ENCODE measurements at places on chromosomes 7 and 10.

DNA sequence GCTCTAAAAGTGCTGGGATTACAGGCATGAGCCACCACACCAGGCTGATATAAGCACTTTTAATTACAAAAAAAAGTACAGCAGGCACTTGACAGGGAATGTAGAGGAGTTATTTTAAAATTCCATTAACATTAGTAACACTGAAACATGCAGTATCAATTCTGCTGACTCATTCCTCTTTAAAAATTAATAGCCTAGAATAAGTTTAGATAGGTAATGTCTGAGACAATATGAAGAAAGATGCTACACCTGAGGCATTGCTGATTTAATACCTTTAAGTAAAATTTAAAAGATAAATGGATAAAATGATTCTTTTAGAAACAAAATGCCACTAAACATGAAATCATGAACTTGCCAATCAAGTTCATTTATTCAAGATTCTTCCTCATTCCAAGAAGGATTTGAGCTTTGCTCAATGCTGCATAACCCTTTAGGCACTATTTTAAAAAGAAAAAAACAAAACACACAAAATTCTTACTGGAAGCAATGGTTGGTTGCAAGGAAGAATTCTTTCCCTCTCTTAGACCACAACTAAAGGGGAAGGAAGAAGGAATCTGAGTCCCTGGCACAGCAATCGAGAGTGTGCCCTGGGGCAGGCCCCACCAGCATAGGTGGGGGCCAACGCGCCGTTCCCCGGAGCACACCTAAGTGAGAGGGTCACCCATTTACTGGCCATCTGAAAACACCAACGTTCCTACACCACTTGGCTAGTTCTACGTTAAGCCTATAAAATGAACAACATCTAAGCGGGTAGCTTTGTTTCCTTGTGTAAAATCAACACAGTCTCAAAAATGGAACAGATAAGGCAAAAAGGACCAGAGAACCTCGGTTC is 26.6 kb downstream of the ESYT2 start:
- peak; percentile 83 for ATAC-seq

DNA sequence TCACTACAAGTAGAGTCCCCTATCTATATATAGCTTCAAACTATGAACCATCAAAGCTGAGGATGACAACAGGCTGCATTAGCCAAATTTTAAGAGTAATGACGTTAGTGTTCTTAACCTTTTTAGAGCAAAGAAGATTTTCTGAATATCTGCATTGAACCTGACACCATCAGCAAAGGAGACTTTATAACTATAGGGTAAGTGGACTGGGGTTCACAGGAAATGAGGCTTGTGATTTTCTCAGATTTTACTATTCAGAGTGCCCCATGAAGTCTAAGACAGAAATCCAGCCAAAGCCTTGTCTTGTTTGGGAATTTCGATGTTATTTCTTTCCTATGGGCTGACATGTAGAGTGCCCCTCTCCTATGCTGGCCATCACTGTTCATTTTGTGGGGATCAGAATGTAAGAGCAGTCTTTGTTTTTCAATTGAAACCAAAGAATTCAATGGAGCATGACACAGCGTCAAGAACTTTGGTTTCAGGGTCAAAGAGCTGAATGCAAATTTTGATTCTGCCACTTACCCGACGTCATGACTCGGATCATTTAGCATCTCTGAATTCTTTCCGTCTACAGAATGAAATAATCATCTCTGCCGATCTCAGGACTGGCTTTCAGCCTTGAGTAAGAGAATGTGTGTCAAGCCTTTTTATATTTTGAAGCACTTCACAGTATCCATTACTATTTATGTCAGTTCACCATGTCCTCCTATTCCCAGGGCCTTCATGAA is 52.7 kb downstream of the DENND11 start:
- ATAC-seq: no peak

- peak; percentile 76 for ATAC-seq
These were observed 12.3 kb upstream of the MYPN start for GRCh38 chr10:68096913-68097516.

- no peak for ATAC-seq
These were observed 20.3 kb downstream of the ASB13 start for GRCh38 chr10:5645944-5646617.

GRCh38 chr10:92714152-92714845 is 24.5 kb downstream of the HHEX start:
- no peak for ATAC-seq

GRCh38 chr10:24716295-24716694 is 7.4 kb downstream of the ARHGAP21 start:
- ATAC-seq: no peak

GRCh38 chr7:74051193-74051592 is 23.2 kb downstream of the ELN start:
- ATAC-seq: no peak

- ATAC-seq: no peak
These were observed 46.2 kb downstream of the ZNF277 start for GRCh38 chr7:112252691-112253090.

GRCh38 chr7:95454438-95455045 is 19.7 kb upstream of the PON2 start:
- no peak for ATAC-seq

- ATAC-seq: no peak
These were observed 2.5 kb upstream of the RHBDD2 start for GRCh38 chr7:75876126-75876881.

DNA sequence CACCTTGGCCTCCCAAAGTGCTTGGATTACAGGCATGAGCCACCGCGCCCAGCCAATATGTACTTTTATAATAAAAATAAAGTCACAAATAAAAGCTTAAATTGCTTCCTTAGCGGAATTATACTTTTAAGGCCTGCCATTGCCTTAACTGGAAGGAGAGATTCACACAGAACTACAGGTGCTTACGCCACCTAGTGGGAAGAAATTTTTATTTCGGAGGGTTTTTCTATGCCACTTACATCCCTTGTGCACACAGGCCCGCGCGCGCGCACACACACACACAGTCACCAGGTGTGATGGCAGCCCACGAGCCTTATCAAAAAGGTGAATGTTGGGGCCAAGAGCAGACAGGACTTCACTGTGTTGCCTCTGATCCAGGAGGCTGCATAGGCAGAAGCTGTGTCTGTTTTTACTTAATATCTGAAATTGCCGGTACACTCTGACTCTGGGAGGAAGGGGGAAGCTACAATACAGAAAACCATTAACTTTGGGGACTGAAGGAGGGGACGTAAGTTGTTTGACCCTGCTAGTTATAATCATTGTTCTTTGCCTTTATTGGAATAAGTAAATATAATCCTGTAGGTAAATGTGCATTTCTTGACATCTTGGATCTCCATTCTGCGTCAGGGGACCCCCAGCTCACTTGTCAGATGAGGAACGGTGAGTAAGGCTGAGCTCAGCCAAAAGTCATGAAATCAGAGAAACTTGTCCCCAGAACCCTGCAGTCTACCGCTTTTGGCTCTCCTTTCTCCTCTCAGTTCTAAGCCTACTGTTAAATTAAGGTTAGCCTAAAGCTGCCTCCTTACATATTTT is 87.1 kb downstream of the SLC16A9 start:
- peak; percentile 39 for ATAC-seq

- ATAC-seq: peak; percentile 52
These were observed 34.4 kb upstream of the GRID1 start for GRCh38 chr10:86400705-86401587.

GRCh38 chr10:97363071-97363470 is 28.5 kb upstream of the FRAT2 start:
- no peak for ATAC-seq

- peak; percentile 90 for ATAC-seq
These were observed 112.1 kb downstream of the VPS41 start for GRCh38 chr7:38796626-38797501.

DNA sequence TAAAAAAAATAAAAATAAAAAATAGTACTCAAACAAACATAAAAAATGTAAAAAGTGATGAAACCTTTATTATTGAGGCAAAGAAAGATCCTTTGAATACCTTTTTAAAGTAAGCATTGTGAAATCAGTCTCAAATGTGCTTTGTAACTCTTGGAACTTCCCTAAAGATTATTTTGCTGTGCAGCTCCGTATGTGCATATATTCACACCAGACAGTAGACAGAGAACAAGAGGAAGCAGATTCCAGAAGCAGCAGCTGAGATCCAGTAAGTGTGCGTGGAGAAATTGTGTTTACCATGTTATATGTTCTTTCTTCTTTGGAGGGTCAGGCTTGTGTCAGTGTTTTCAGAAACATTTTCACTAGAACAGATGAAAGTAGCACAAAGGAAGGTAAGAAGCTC is 324.9 kb downstream of the AGMO start:
- no peak for ATAC-seq

DNA sequence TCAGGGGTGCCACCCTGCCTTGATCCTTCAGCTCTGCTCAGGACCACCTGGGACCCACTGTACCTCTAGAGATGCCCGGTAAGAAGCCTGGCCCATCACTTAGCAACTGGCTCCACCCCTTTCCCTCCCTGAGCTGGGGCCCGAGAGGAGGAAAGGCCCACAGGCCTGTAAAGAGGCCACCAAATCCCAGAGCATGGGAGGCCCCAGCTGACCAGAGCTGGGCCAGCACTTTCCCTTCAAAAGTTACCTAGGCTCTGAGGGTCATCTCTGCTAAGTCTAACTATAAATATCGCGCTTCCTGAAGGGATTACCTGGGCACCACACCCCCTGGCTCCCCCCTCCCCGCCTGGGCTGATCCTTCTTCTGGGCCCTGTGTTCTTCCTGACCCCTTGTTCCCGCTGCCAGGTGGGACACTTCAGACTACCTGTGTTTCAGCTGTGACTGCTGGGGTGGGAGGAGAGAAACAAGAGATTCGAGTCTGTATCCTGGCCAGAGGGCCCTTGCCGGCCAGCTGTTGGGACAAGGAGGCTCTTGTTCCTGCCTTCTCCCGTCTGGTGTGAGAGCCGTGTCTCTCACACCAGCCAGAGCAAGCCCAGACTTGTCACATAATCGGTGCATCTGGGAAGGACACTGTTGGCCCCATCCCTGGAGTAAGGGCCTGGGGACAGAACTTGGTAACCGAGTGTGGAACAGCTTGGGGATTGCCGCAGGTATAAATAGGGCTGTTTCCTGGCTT is 22.8 kb upstream of the ANKRD2 start:
- ATAC-seq: peak; percentile 55

DNA sequence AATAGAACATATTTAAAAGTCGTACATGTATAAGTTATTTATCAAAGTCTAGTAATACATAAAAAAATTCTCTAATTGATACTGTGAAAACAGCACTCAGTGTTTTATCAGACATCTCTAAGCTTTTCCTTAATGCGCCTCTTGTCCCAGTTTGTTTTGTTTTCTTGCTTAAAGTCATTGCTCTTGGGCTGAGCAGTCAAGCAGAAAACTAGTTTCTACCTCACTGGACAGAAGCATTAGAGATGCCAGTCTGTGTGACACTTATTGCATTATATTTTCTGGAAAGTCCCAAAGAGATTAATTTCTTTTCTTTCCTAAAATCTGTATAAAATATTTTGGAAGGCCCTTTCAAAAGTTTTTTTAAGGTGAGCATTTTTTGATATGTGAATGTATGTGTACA is 236.2 kb downstream of the PCLO start:
- no peak for ATAC-seq

- ATAC-seq: peak; percentile 75
These were observed 29.9 kb upstream of the DDX50 start for GRCh38 chr10:68871105-68871711.

- ATAC-seq: no peak
These were observed 7.5 kb downstream of the CEP41 start for GRCh38 chr7:130433301-130433700.

DNA sequence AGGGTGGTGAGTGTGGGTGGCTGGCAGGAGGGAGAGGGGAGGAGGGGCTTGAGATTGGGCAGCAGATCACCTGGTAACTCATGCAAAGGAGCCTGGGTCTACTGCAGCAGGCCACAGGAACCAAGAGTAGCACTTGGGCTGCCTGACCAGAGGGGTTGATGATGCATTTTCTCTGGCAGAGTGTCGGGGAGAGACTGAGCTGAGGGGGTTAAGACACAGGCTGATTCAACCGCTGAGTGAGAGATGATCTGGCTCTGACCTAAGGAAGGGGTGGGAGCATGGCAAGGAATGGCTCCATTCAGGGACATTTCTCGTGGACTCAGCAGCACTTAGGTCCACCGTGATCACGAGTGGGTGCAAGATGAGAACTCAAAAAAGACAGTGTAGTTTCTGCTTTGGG is 115.5 kb upstream of the STK17A start:
- peak; percentile 36 for ATAC-seq

GRCh38 chr7:95357623-95358022 is 33.3 kb upstream of the PON1 start:
- ATAC-seq: no peak

DNA sequence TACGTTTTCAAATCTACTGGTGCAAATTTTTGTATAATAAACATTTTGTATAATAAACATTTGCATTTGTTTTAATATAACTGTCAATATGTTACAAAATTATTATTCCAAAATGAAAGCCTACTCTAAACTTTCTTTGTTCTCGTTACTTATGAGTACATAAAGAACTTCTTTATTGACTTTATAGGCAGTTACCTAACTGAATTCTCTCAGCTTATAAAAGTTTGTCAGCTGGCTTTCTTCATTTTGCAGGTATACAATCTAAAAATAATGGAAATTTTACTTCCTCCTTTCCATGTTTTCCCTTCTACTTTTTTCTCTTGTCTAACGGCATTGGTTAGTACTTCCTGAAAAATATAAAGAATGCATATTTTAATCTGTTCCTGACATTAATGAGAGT is 137.1 kb downstream of the CHCHD3 start:
- no peak for ATAC-seq

- ATAC-seq: no peak
These were observed 33.7 kb downstream of the SCRN1 start for GRCh38 chr7:29955799-29956486.

DNA sequence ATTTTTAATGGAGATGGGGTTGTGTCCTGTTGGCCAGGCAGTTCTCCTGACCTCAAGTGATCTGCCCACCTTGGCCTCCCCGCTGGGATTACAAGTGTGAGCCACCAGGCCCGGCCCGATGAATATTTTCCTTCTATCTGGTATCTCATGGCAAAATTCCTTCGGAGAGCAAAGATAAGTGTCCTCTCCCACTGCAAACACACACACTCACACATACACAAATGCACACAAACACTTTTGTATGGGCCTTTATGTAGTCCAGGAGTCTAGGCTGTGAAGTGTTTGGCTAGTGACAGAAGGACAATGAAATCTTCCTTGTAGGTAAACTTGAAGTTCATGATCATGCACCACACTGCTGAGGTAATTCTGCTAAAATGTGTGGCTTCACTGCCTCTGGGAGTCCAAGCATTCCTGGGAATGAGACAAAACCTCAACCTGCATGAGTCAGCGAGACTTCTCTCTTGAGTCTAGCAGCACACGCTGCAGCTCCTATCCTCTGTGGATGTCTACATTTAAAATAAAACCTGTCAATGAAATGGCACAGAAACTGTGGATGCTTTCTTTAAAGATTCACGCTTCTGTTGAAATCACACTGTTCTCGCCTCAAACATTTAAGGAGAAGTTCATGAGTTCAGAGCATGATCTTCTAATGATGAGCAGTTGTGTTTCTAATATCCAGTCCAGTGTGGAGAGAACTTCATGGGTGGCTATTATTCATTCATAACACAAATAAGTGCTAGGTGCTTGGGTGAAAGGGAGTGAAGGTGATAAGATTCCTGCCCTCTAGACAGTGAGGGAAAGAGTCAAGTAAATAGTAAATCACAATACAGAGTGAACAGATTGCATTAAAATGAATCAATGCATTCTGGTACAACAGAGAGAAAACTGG is 96.5 kb downstream of the NRP1 start:
- peak; percentile 94 for ATAC-seq

Measured in SK-N-SH treated with all-trans-retinoic acid at 6 μM for 48 hours (cell line).